GM12865 (cell line): ENCODE measurements at places on chromosomes 7 and 10.

- DNase-seq, result no peak
Measured at GRCh38 chr10:8431511-8431910, 377.0 kb downstream of the GATA3 start.

GRCh38 chr7:117069379-117069778 lies 116.1 kb downstream of the ST7 start:
- no peak for DNase-seq

DNA sequence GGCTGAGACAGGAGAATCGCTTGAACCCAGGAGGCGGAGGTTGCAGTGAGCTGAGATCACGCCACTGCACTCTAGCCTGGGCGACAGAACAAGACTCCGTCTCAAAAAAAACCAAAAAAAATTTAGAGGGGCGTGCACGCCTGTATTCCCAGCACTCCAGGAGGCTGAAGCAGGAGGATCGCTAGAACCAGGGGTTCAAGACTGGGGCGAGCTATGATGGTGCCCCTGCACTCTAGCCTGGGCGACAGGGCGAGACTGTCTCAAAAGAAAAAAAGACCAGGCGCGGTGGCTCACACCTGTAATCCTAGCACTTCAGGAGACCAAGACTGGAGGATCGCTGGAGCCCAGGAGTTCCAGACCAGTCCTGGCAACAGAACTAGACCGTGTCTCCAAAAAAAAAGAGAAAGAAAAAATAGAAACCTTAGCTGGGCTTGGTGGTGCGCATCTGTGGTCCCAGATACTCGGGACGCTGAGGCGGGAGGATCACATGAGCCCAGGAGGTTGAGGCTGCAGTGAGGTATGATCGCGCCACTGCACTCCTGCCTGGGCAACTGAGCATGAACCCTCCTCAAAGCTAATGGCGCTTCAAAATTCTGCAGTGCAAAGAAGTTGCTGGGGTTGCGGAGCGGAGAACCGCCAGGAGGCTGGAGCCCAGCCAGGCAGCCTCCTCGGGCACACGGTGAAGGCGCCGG lies 382 bp upstream of the MBLAC1 start:
- DNase-seq, result no peak

- no peak for DNase-seq
Measured at GRCh38 chr7:2520131-2520760, 672 bp downstream of the LFNG start.

DNA sequence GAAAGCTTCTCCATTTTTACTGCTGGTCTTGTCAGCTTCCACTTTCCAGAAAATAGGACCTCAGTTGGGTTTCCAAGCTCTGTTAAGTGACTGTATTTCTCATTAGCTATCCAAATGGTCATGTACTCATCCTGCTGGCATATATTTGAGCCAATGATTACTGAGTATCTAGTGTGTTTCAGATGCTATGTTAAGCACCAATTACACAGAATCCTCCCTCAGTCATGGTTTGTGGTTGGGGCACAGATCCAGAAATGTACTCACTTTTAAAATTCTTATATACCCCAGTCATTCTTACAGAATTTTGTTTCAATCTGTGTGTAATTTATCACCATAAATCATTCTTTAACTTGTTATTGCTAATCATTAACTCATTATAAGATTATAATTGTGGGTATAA lies 362.3 kb upstream of the MTPN start:
- no peak for DNase-seq

DNA sequence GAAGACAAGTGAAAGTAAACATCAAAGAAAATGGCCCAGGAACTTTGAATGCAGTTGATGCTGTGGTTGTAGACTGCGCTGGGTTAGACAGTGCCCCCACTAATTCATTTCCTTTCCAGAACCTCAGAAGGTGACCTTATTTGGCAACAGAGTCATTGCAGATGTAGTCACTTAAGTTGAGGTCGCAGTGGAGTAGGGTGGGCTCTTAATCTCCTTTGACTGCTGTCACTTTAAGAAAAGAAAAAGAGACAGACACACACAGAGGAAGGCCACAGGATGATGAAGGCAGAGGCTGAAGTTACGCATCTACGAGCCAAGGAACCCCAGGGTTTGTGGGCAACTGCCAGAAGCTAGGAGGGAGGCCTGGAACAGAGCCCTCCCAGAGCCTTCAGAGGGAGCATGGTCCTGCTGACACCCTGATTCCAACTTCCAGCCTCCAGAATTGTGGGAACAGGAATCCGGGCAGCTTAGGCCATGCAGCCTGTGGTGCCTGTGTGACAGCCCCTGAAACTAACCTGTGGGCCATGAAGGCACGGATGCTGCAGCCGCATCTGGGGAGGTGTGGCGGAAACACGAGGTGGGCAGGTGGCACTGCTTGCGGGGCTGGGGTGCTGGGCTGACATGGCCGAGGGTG lies 107.6 kb downstream of the PRKAG2 start:
- DNase-seq, result peak; percentile 81

GRCh38 chr7:123193235-123193634 lies 6.5 kb downstream of the SLC13A1 start:
- DNase-seq, result no peak

GRCh38 chr7:22819476-22819875 lies 3.2 kb downstream of the TOMM7 start:
- DNase-seq, result no peak

DNA sequence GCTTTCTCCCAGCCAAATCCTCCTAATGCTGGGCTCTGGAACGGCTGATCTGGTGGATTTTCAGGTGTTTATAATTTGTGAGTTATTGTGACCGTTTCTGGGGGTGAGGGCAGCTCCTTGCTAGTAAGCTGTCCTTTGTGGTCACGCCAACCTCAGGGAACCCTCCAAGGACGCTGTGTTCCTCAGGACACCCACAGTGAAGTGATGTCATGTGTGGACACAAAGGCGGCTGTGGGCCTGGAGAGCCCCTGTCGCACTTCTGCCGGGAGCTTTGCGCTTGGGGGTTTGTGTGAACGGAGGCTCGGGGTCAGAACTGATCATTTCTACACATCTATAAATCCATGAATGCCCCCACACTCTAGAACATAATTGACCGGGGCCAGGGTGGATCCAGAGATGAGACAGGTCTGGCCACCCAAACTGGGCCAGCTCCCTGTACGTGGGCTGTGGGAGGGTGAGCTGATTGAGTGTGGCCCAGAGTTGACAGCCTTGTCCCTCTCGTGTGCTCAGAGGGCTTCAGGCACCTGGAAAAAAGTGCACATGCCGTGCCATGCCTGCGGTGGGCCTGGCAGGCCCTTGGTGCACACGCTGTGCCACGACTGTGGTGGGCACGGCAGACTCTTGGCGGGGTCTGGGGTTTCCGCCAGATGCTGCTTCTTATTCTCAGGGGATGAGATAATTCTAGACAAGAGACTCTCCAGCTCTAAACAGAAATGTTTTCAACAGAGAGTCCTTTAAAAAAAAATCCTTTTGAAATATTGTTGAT lies 130.2 kb downstream of the VIPR2 start:
- DNase-seq, result no peak

- no peak for DNase-seq
Measured at GRCh38 chr10:94370501-94370900, 7.8 kb upstream of the NOC3L start.

GRCh38 chr7:138369797-138370196 lies 90.3 kb upstream of the TRIM24 start:
- DNase-seq, result no peak

- no peak for DNase-seq
Measured at GRCh38 chr10:125203186-125203800, 42.9 kb upstream of the CTBP2 start.

DNA sequence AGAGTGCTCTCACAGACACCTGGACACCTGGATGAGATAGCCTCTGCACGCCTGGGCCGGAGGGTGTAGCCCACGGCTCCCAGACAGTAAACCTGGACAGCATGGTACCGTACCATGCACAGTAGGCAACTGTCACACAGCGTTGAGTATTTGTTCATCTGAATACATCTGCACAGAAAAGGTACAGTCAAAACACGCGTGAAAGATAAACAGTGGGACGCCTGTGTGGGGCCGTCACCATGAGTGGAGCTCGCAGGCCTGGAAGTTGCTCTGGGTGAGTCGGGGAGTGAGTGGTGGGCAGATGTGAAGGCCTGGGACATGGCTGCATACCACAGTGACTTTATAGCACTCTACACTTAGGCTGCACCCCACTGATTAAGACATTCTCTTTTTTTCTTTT lies 280.0 kb upstream of the SHH start:
- no peak for DNase-seq
